ENCODE measurements at places on chromosomes 13 and 19.

DNA sequence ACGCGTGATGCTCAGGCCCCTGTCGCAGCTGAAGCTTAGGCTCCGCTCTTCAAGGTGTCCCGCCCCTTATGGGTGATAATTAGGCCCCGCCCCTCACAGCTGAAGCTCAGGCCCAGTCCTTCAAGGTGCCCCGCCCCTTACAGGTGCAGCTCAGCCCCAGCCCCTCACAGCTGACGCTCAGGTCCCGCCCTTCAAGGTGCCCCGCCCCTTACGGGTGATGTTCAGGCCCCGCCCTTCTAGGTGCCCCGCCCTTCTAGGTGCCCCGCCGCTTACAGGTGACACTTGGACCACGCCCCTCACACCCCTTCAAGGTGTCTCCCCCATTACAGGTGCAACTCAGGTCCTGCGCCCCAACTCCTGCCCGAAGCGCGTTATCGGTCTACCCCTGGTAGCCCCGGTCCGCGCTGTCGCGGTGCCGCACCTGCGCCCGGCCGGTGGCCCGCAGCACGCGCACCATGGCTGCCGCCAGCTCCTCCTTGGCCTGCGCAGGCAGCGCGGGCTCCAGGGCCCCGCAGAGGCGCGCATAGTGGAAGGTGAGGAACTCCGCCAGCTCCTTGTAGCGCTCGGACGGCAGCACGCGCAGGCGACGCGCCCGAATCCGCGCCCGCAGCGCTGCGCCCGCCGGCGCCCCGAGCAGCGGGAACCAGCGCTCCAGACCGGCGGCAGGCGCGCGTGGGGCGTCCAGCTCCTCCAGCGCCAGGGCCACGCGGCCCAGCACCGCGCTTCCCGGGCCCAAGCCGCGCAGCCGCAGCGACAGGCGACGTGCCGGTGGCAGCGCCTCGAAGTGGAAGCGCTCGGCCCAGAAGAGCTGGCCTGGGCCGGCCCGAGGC lies 7.3 kb downstream of the RASAL3 start:
- DNase-seq = no peak

DNA sequence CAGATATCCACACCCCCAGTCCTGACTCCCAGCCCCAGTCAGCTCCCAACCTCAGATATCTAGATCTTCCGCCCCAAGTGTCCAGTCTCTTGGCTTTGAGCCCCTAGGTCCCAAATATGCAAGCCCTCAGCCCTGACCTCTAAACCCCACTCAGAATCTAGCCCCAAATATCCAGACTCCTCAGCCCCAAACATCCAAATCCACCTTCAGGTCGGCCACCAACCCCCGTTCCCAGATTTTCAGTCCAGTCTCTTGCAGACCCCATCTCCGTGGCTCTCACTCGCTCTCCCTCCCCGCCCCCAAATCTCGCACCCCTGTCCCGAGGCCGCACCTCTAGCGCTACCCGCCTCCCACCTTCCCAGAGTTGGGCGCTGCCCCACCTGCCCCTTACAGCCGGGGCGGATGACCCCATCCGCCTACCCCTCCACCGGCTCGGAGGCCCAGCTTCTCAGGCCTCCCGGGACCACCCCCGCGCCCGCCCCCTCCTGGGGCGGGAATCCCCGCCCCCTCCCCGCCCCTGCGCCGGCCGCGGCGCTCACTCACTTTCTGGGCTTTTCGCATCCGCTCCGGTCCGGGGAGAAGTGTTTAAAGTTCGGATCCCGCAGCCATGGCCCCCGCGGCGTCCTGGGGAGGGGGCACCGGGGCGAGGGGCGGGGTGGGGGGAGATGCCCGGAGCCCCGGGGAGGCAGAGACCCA lies 604 bp downstream of the ERFL start:
- DNase-seq = no peak

DNA sequence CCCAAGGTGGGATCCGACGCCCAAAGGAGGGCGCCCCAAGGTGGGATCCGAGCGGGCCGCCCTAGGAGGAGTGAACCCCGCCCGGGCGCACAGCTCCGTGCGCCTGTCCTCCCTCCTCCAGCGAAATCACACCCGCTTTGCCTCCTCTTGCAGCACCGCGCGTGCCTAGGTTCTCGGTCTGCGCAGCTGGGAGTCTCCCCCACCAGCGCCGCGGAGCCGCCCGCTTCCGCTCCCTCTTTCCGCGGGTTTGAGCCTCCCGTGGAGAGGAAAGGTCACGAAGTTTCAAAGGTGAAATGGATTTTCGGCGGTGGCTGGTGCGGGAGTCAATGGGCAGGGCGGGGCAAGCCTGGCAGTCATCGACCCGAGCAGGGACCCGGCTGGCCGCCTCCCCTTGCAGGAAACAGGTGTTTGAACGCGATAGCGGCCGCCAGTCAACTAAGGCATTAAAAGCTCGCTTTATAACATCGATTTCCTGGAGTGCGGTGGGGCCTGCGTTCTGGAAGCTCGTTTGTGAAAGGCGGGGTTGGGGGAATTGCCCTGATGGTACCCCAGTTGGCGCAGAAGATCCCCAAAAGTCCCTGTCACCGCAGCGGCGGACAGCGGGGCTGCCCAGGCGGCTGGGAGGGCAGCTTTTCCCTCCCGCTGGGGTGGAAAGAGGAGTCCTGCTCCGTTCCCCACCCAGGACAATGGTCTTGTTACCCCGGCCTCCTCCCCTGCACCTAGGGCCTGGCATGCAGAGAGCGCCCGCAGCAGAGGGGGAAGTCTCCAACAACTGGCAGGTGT lies 9.0 kb upstream of the SOX1 start:
- no peak for DNase-seq

DNA sequence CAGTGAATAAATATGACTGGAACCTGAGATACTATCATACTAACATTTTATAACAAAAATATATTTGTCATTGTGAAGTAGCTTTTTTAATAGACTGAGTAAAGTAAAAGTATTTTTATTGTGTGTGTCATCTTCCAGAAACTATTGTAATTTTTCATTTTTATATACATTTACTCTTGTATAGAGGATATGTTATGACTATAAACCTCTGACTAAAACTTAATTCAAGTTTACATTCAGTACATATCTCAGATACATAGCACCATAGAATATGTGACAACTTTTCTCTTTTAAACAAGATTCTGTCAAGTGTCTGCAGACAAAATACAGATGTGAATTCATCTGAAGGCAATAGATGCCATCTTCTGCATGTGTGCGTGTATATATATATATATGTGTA lies 704.3 kb downstream of the SLITRK1 start:
- DNase-seq = no peak

DNA sequence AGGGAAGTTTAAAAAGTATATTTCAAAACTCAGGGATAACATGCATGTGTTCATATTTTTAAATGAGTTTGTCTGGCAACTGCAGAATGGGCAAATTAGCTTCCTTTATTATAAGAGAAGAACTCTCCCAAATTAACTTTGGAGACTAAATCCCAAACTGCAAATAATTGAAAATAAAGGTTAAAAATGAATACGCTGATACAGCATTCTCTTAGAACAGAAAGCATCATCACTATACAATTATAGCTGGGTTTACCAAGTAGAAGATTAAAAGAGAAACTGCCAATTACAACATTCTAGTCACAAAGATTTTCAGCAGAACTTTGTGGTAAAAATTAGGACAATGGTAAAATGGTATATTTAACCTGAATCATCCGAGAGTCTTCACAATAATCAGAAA lies 73.3 kb downstream of the OLFM4 start:
- no peak for DNase-seq

GRCh38 chr19:15702534-15702930 lies 25.3 kb upstream of the OR10H2 start:
- no peak for DNase-seq

GRCh38 chr13:26942184-26942583 lies 181.6 kb upstream of the GPR12 start:
- DNase-seq = no peak

DNA sequence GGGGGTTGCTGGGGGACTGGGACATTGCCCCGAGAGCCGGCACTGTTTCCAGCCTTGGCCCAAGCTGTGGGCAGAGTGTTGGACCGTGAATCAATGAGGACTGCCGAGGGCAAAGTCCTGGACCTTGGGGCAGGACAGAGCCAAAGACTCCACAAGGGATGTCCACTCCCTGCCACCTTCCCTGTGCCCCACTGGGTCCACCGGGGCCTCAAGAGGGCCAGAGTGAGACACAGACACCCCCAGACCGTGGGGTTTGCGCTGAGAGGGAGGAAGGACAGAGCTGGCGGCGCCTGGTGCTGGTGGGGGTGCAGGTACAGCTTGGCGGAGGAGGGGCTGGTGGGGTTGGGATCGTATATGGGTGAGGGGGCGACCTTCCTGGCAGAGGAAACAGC lies 11.8 kb downstream of the MAST3 start:
- no peak for DNase-seq

- no peak for DNase-seq
These were observed 200.4 kb upstream of the IPO5 start for GRCh38 chr13:97752961-97753668.

DNA sequence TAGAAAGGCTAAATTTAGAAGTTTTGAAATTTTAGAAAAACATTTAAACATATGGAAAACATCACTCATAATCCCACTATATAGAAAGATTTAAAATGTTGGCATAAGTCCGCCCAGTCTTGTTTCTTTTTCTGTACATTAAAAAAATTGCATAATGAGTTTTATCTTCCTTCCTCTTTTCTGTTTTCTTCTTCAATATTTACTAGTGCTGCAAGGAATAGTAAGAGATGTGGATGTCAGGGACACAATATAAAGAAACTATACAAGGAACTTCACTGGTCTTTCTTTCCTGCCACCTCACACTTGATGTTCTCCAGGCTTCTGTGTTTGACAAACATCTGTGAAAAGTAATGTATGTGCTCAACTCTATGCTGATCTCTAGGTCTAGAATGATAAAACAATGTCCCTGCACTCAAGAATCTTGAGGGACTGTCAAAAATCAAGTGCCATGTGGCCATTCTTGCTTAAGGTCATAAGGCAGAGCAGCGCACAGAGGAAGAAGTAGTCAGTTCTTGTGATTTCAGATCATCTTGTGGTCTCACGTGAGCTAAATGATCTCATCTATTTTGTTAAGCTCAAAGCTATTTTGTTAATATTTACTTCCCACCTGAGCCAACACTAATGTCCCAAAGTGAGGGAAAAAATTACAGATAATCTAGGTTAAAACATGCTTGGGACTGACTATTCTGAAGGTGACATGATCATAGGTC lies 186.9 kb upstream of the OBI1 start:
- DNase-seq = no peak

DNA sequence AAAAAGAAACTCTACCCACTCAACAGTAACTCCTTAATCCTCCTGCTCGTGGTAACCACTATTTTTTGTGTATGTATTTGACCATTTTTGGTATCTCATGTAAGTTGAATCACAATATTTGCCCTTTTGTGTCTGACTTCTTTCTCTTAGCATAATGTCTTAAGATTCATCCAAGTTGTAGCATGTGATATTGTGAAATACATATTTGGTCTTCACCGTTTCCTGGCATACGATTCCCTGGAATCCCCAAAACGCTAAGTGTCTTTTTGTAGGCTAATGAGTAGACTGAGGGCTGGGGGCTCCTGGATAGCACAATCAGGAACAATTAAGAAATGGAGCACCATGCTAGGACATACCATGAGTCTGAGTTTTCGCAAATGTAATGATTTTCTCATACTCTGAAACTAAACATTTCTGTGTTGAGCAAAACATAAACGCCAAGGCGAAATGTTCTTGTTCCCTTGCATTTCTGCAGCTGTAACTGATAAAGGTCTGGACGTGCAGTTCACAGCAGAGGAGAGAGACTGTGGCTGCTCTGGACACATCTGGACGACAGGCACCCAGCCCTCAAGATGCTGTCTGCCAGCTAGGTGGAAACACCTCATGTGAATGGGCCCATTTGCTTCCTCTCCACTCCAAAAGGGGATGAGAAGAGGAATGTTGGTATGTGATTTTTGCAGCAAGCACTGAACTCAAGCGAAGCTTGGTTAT lies 38.4 kb downstream of the BRD4 start:
- no peak for DNase-seq

DNA sequence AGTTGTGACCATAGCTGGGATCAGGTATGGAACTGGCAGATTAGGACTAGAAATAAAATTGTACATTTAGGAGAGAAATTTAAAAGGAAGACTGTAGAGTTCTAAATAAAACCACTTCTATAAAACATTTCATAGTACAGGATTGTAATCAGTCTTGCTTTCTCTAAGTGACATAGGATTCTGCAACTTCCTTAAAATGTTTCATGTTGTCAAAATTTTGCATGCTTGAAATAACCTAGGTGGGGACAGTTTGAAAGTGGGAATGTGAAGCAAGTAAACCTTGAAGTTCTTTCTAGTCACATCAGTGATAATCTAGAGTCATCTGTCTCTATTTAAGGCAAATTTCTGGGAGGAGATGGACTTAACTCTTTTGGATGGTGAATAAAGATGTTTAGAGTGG lies 6.7 kb downstream of the TM9SF2 start:
- no peak for DNase-seq

DNA sequence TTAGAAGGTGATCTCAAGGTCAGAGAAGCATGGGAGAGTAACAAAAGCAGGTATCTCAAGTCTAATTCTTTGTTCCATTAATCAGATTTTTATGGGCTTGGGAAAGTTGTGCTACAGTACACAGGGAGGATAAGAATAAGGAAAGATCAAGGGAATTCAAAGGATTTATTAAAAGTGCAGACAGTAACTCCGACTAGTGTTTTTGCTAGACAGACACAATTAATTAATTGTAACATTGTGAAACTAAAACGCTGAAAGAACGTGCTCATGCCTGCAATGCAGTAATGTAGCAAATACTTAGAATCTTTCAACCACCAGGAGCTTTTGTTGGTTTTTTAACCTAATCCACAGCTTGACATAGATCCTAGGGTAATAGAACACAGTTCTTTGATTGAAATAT lies 221.5 kb downstream of the DACH1 start:
- DNase-seq = no peak

GRCh38 chr19:46134527-46134926 lies 10.0 kb upstream of the IGFL3 start:
- DNase-seq = no peak
